ENCODE measurements at places on chromosomes 3 and 15. TPM values are rescaled to one million over a fixed set of nuclear protein-coding genes. Genes with fewer than 3 reads are reported as not detected.

Gene SCG5
- 0.39 TPM for total RNA-seq

Gene CDCP1
- total RNA-seq: 0.13 TPM

Gene NEK10
- total RNA-seq: 1.9 TPM

Gene CAMK1
- total RNA-seq: 24.7 TPM

Gene GOLGA8J
- total RNA-seq: not detected

Gene TTLL13
- 0.13 TPM for total RNA-seq

All from dermis microvascular lymphatic vessel endothelial cell (primary cell).